Progenitor cell of endocrine pancreas (in vitro differentiated cells): ENCODE measurements at places on chromosomes 2 and 18.

DNA sequence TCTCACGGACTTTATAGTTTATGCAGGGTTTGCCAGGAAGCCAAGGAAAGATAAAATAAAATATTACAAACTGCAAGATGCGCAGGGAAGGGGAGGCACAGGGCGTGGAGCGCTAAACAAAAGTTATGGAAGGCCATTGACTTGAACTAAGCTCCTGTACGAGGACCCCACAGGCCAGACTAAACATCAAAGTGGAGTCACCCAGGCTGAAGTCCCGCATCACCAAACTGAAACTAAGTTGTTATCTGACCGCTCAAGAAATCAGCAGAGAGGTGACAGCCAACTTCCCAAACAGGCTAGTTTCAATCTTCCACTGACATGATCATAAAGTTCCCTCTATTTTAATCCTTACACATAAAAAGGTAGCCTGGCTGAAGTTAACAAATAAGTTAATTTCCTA lies 90.5 kb upstream of the YWHAQ start:
- DNase-seq = no peak

- no peak for DNase-seq
Measured at GRCh38 chr2:232076736-232077135, 115.2 kb downstream of the DIS3L2 start.

- no peak for DNase-seq
Measured at GRCh38 chr2:20674974-20675679, 8.2 kb downstream of the GDF7 start.

DNA sequence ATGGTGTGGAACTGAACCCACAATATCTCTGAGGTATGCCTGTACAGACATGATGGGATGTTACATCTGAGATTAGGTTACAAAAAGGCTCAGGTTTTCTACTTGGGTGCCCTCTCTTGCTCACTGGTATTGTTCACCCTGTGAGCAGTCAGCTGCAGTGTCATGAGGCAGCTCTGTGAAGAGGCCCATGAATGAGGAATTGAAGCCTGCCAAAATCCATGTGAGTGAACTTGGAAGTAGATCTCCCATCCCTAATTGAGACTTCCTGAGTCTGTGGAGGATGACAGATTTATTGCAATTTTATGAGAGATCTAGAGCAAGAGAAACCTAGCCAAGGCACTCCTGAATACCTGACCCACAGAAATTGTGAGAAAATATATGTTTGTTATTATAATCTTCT lies 404.9 kb upstream of the ZEB2 start:
- no peak for DNase-seq

DNA sequence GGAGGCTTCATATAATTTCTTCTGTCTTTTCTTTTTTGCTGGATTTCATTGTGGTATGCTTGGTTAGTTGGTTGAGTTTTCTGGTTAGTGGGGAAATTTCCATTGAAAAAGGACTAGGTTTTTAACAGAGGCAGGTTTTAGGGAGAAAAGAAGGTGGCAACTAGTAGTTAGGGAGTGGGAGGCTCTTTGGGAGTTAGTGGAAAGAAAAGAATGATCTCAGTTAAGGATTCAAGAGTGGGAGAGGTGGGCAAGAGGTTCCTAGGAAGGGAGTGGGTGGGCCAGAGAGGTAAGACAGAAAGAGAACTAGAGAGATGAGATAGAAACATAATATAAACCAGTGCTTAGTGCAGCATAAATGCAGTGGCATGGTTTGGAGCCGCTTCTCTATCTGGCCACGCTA lies 96.9 kb downstream of the SPTBN1 start:
- DNase-seq = no peak

DNA sequence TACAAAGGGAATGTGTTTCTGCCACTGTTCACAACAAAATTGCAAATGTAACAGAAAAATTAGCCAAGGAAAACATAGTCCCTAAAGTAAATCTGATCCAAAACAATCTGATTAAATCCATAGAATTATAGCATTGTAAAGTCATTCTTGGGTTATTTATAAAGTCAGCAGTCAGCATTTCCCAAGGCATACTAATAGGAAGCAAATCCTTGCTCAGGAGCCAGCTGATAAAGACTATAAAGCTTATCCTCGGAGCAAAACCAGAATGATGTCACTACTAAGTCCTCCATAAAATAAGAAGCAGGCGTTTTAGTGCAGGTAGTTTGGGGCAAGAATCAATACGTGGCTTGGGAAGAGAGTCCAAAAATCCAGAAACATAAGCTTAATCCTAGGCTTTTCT lies 67.3 kb upstream of the CSRNP3 start:
- no peak for DNase-seq

DNA sequence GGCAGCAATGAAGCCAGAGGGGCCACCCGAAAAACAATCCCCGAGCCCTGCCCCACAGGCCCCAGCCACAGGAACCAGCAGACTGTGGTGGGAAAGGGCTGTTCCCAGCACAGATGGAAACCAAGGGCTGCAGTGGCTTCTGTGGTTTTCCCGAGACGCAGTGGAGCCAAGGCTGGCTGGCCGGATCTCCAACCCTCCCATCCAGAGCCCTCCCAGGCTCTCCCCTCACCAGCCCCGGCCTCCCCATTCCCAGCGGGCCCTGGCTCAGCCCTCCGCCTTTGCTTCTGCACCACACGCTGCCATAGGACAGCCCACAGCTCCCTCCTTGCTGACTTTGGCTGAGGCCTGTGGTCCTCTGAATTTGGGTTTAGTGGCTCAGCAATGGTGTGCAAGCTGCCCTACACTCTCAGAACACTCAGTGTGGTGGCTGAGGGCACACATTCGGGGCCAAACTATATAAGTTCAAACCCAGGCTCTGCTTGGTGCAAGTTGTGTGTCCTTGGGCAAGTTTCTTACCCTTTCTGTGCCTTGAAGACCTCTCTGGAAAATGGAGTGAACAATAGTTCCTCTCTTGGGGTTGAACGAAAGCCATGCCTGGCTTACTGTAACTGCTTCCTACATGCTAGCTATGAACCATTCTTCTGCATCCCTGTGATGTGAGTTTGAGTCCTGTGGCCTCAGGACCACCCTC lies 200.1 kb downstream of the SMAD7 start:
- no peak for DNase-seq

DNA sequence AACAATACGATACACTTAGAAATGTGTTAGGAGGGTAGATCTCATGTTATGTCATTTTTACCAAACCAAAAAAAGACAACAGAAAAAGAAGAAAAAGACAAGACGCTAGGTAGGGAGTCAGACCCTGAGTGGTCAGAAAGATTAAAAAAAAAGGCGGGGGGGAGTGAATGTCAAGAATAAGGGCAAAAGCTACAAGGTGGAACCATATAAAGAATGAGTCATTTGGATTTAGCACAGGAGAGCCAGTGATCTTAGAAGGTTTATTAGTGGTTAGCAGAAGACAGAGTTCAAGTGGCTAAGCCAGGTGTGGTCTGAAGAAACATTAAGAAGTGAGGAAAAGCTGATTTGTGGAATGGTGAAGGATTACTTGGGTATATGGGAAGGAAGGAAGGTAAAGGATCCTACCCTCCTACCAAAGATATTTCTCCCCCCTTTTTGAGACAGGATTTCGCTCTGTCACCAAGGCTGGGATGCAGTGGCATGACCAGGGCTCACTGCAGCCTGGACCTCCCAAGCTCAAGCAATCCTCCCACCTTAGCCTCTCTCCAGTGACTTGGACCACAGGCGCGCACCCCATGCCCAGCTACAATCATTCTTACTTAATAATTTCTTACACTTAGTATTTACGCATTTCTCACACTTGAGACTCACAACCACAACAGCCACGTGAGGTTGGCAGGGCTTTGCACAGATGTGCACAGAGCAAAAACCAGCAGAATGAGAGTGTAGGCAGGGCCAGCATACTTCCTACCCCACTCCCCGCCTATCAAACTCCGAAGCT lies 2.6 kb downstream of the DSC2 start:
- no peak for DNase-seq

DNA sequence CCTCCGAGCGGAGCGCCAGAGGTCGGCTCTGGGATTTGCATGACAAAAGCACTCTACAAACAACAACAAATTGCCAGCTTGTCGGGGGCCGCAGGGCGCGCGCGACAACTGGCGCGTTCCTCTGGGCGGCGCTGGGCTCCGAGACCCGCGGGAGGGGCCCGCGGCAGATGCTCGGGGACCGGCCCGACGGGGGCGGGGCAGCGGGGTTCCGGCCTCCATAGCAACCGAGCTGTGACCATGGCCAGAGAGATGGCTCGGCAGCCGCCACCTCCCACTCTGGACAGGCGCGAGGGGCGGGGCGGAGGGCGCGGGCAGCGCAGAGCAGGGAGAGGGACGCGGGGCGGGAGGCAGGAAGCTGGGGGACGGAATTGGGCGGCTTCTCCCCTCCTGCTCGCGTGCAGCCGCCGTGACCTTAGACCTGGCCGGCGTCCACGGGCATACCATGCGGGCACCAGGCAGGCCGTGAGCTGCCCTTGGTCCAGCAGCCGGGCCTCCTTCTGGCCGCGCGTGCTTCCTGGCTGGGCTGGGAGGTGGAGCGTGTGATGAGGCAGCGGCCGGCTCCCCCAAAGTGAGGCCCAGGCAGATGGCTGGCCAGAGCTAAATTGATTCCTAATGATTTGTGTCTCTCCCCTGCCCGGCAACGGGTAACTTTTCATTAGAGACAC lies 171.5 kb downstream of the CELF4 start:
- DNase-seq = peak; percentile 62

GRCh38 chr2:98483257-98483861 lies 38.7 kb downstream of the INPP4A start:
- no peak for DNase-seq

GRCh38 chr18:6376433-6377229 lies 38.1 kb downstream of the L3MBTL4 start:
- no peak for DNase-seq

DNA sequence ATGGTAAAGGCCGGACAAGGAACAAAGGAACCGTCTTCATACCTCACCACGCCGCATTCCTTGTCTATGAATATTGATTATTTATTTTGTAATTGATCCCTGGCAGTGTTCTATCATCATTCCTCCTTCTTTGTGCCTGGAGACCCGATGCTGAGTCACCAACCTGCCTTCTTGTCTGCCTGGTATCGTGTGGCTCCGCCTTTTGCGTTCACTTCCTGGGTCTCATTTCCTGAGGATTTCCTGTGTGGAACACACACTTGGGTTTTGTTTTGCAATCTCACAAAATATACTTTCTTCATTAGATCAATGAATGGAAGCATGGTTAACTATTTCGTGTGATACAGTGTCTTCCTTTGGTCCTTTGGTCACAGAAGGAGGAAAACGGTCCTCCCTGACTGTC lies 95.5 kb upstream of the SNTG2 start:
- DNase-seq = no peak

- no peak for DNase-seq
Measured at GRCh38 chr18:78822171-78822948, 157.3 kb upstream of the SALL3 start.

- no peak for DNase-seq
Measured at GRCh38 chr2:39622860-39623259, 42.9 kb upstream of the TMEM178A start.

- no peak for DNase-seq
Measured at GRCh38 chr2:190911813-190912212, 31.2 kb downstream of the GLS start.

DNA sequence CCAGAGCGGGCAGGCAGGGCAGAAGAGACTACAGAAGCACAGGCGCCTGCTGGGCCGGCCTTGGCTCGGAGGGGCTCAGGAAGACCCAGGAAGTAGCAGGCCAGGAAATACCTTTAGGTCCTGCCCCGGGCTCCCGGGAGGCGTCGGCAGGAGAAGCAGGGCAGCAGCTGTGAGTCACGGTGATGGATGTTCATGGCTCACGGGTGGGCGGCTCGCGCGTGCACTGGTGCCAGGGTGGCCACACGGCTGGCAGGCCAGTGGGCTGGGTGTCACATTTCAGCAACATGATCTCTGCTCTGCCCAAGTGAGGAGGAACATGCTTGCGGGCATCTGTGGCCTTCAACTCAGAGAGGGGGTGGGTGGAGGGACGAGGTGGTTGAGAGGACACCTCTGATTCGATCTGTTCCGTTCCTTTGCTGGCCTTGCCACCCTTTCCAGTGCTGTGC lies 139.3 kb downstream of the KLHL29 start:
- no peak for DNase-seq

DNA sequence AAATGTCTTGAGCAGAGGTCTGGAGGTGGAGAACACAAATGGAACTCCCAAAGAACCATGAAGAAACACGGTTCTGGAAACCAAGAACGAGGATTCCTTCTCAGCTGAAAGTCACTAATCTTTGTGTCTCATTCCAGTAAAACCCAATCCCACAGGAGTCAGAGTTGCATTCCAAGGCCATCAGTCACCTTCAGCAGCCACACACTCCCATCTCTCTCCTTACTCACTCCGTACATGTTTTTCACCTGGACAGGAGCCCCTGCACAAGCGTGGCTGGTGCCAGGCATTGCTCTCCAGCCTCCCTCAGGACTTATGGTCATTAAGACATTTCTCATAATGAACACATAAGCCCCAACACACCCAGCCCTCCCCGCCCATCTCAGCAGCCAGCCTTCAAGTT lies 175.4 kb upstream of the SIX2 start:
- no peak for DNase-seq

GRCh38 chr2:127355407-127356008 lies 32.3 kb downstream of the MAP3K2 start:
- no peak for DNase-seq

DNA sequence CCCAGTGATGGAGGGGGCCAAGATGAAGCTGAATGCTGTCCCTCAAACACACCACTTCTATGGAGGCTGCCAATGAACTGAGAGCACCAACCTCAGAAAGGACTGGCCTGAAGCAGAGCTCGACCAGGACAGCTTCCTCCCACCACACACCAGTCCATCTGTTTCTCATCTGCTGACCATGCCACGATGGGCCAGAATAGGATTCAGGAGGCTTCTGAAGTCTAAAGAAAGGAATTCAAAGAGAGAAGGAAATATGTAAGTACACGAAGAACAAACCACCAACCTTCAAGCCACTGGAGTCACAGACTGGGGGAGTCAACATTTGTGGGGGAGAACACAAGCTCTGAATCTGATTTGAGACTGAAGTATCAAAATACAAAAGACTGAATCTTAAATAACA lies 157.6 kb upstream of the CCDC68 start:
- DNase-seq = no peak

- DNase-seq = peak; percentile 23
Measured at GRCh38 chr2:55014962-55015939, 35.0 kb downstream of the RTN4 start.

DNA sequence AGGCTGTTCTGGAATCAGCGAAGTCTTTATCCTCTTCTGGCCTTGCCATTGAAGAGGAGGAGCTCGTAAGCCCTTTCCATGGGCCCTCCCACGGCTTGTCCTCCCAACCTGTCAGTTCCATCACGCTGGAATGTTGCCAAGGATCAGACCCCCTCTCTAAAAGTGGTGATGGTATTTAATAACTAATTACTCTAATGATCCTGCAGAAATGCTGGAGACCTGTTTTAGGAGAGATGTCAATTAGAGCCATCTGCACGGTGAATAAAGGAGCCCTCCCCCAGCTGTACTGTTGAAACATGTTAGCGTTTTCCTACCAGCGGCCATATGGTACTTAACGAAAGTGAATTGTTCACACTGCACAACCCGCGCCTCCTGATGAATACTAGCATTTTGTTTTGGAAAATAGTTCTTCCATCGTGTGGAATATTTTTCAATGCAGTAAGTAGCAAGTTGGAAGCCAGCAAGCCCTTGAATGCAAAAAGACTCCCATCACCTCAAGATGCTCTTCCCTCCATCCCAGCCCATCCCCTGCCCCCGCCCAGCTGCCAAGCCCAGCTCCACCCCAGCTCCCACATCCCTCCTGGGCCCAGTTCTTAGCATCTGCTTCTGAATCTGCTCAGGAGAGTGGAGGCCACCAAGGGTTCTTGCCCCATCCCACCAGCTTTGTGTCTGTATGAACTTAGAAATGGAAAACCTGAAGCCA lies 145.4 kb downstream of the KLHL29 start:
- no peak for DNase-seq
